ENCODE measurements at places on chromosomes 11 and 22.

DNA sequence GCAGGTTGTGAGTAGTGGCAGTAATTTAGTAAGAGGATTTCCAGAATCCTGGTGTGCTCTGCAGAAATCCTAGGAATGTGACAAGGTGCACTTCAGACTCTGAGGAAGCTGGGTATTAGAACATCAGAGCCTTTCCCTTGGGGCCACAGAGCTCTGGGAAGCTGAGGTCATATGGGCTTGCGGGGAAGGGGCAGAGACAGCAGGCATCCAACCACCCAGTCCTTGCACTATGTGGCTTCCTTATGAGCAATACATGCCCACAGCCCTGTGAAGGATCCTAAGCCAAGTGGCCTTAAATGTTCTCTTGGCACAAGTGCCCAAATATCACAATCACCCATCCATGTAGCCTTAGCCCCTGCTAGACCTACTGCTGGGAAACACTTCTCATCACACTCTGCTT lies 46.2 kb downstream of the P4HA3 start:
- DNase-seq: no peak

DNA sequence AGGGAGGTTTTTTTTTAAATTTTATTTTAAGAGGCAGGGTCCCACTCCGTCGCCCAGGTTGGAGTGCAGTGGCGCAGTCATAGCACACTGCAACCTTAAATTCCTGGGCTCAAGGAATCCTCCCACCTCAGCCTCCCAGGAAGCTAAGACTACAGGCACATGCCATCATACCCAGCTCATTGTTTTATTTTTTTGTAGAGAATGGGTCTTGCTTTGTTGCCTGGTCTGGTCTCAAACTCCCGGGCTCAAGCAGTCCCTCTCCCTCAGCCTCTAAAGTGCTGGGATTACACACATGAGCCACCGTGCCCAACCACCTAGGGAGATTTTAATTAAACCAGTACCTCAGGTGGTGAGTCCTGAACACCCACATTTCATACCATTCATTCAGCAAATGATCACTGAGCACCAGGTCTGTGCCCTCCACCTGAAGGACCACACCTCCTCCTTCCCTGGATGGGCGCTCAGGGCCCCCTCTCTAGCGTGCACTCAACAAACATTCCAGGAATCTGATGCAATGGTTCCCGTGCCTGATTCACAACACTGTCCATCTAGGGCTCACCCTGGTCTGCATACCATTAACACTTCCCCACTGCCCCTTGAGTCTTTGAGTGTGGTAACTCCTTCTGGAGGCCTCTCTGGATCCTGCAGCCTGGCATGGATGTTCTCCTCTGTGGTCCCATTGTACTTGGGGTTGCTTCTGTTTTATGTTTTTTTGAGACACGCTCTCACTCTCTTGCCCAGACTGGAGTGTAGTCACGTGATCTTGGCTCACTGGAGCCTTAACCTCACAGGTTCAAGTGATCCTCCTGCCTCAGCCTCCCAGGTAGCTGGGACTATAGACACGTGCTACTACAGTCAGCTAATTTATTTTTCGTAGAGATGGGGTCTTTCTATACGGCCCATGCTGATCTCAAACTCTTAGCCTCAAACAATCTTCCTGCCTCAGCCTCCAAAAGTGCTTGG lies 9.6 kb upstream of the MYH9 start:
- no peak for DNase-seq

DNA sequence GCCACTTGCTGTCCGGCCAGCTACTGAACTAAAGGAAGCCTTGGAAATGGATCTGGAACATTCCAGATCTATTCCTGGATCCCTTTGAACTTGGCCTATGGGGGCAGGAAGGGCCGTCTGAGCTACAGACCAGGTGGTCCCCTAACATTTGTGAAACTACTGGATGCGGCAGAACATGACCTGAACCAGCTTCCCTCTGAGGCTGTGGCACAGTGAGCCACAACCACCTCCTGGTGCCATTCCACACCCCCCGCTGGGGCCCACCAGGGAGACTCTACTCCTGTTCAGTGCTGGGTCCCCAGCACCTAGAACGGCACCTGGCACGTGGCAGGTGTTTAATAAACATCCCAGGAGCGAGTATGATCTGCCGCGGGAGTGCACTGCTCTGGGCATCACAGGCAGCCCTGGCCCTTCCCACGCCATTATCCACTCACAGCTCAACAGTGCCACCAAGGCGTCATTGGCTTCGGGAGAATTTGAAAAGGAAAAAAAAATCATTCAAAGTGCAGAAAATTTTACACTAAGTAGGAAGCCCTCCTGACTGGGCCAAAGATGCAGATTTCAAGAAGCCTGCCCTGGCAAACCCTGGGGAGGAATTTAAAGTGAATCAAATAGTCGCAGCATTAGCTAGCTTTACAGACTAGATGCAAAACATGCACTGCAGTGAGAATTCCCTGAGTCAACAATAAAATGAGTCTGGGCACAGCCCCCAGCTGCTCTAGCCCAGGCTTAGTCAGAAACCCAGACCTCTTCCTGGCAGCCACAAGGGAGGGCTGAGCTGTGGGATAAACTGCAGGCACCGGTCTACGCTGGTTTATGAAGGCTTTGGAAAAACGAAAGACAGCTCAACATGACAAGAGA lies 14.3 kb upstream of the EFCAB6 start:
- DNase-seq: peak; percentile 54

DNA sequence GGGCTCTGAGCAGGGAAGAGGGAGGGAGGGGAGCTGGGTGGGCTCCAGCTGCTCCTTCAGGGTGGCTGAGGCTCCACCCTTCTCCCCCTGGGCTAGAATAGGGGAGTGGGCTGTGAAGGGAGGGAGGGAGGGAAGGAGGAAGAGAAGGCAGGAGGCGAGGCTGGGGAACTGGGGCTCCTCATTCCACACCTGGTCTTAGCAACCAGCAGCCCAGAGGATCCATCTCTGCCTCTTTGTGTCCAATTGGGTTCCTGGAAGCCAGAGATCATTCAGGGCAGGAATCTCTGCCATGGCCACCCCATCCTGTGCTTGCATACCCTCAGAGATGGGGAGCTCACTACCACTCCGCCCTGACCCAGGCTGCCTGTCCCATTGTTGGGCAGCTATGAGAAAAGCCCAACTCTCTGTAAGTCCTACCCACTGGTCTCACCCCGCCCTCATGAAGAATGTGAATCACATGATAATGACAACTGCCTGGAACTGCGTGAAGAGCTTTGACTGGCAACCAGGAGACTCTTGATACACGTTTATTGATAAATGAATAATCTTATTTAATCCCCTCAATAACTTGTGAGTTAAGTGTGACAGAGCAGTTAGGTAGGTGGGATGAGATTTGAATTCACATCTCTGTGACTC lies 7.9 kb downstream of the NCF4 start:
- no peak for DNase-seq

- no peak for DNase-seq
Measured at GRCh38 chr22:43375951-43376455, 32.8 kb upstream of the SCUBE1 start.

Data from retina (tissue), 1 donor.